ENCODE measurements at places on chromosomes 1 and 21. TPM values are rescaled to one million over a fixed set of nuclear protein-coding genes. Genes with fewer than 3 reads are reported as not detected.
A peak's percentile ranks its signal among the peaks of the same experiment; 100 is the strongest.

GRCh38 chr1:44467566-44467965, 62.5 kb downstream of the RNF220 start:
- DNase-seq, result no peak

DNA sequence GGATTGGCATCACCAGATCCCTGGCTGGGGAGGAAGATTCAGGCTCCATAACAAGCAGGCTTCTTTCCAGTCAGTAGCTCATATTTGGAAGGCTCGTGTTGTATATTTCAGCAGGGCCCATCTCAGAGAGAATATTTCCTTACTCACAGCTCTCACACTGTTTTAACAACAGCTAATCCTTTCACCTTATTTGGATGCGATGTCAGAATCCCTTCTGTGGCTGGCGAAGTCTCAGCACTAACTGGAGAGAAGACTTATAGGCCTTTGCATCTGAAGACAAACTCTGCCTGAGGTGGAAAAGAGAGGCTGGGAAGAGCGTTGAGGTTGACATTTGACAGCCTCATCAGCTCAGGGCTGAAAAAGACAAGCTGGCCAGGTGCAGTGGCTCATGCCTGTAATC, 47.2 kb upstream of the CAPZB start:
- no peak for DNase-seq

DNA sequence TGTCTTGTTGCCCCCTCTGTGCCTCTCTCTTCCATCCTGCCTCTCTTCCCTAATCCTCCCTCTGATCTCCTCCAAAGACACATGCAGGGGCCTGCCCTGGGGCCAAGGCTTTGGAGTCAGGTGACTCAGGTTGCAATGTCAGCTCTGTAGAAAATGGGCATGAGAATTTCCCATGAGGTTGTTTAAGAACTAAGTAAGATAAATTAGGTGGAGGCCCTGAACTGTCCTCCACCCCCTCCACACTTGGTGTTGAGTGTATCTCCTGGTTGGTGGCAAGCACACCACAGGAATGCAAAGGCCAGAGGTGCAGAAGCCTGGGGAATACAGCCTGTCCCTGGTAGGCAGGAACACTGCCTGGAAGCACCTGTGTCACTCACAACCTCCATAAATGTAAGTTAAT, 63.9 kb upstream of the GRIK3 start:
- DNase-seq, result no peak

DNA sequence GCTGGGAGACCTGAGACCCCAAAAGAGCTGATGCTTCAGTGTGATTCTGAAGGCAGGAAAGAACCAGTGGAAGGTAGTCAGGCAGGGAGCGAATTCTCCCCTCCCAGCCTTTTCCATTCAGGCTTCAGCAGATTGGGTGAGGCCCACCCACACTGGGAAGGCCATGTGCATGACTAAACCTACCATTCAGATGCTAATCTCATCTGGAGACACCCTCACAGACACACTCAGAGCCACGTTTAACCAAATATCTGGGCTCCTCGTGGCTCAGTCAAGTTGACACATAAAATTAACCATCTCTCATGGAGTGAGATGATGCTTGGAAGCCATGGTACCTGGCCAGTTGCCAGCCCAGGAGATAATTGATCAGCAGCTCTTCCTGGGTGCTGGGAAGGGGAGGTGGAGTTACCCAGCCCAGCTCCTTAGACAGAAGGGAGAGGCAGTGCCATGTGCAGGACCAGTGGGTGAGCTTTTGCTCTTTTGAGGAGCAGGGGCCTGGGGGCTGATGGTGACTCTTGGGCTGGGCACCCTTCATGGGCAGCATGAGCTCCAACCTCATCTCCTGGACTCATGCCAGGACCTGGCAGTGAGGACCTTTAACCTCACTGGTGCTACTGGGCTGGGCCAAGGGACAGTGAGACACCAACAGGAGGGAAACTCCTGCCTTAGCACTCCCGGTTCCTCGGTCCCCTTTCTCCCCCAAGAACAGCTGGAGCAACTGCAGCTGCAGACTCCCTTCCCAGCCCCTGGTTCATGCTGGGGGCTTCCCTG, 89.0 kb upstream of the ACTL8 start:
- DNase-seq, result no peak

- no peak for DNase-seq
Measured at GRCh38 chr1:912740-913301, 10.9 kb upstream of the SAMD11 start.

GRCh38 chr1:15618655-15619525, 1.6 kb downstream of the DDI2 start:
- no peak for DNase-seq

DNA sequence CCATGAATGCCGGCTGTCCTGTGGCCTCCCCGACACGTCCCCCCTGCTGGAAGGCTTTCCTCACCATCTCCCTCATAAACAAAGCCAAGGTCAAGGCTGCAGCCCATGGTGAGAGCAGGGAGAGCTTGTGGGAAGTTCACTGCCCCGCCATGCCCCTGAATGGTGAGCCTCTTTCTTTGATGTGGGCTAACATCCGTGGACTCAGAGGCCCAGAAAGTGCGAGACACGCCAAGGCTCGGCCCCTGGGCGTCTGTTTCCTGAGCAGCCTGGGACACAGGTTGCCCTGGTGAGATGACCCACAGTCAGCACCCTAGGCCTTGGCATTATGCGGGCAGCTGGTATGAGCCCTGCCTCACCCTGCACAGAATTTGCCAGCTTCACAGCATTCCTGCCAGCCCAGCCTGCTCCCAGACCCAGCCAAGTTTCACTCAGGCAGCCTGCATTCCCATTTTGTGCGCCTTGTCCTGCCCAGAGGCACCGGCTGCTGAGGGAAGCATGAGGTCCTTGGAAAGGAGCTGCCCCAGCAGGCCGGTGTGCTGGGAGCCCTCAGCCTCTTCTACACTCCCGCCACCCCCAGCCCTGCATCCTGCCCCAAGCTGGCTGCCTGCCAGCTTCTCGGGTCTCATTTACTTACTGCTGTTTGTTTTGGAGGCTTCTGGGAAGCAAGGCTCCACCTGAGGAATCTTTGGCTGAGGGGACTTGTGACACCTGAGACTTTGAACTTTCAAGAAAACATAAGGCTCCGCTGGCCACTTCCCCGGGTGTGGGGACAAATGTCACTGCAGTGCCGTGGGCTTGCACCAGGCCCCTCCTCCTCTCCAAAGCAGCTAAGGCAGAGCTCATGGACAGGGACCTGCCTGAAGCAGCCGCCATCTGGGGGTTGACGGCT, 31.9 kb downstream of the NEK2 start:
- DNase-seq, result peak; percentile 94

- DNase-seq, result no peak
Measured at GRCh38 chr1:54546651-54547401, 1.2 kb upstream of the ACOT11 start.

GRCh38 chr1:53396573-53397268, 62.5 kb upstream of the DMRTB1 start:
- DNase-seq, result no peak

GRCh38 chr21:25280061-25280460, 327.2 kb downstream of the MRPL39 start:
- no peak for DNase-seq

DNA sequence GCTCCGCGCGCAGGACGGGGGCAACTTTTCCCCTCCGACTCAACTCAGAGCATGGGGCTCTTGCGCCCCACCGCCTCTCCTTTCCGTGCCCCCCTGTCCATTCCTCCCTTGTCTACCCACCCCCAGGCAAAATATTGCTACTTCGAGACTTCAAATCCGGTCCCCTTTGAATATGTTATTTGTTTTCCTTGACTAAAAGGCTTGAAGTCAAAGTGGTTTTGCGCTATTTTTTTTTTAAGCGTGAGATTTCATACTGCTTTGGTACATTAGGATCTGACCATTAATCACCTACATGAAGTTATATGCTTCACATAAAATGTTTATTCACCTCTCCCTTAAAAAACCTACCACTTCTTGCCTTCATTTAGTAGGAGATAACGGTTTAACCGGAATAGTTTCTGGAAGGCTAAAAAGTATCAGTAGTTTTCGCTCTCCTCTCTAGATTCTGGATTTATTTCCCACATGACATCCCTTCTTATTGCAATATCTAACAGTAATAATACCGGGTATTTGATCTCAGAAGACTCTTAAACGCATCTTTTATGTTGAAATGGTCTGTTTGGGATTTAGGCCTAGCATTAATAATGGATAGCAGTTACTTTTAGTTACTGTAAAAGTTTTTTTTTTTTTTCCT, 1.6 kb downstream of the NFIA start:
- DNase-seq, result no peak

GRCh38 chr1:233912447-233912846, 8.0 kb downstream of the SLC35F3 start:
- no peak for DNase-seq

- no peak for DNase-seq
Measured at GRCh38 chr1:22860883-22861385, 111.7 kb downstream of the LACTBL1 start.

DNA sequence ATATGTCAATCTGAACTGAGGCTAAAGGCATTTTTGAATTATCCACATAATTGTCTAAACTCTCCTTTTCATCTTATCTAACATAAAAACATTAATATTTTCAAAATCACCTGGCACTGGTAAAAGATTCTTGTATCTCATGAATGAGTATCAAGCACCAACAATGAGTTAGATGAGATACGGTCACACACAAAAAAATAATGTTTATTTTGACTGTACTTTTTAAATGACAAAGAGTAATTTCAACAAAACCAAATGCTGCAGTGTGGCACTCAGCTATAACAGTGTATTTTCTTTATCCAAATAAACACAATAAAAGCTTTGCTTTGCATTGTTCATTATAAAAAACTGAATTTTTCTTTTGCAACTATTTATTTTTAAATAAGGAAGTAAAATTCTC, 59.5 kb downstream of the EIF4G3 start:
- no peak for DNase-seq

DNA sequence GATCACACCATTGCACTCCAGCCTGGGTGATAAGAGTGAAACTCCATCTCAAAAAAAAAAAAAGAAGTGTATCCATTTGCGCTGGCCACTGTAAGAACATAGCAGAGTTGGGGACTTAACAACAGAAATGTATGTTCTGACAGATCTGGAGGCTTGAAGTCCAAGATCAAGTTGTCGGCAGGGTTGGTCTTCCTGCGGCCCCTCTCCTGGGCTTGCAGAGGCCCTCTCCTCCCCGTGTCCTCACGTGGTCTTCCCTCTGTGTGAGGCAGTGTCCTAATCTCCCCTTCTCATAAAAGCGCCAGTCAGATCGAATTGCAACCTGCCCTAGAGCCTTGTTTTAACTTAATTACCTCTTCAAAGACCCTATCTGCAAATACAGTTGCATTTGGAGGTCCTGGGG, 52.6 kb downstream of the MT1HL1 start:
- DNase-seq, result no peak

- no peak for DNase-seq
Measured at GRCh38 chr1:185478877-185479276, 161.8 kb upstream of the IVNS1ABP start.

GRCh38 chr1:240423246-240423924, 188.6 kb downstream of the GREM2 start:
- no peak for DNase-seq

DNA sequence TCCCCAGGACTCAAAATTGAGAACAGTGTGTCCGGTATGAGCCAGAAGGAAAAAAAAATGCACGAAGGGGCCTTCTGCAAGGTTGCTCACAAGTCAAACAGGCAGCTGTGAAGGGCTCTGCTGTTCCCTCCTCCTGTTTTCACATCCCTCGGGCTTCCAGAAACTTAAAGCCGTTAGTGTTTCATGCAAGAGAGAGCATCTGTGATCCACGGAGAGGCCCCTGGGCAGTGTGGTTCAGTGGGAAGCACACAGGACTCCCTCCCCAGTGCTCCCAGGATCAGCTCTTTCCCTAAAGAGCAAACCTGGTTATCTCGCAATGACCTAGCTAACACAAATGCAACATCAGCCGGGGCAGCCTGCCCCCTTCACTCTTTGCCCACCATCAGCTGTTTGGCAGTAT, 2.9 kb upstream of the MATN1 start:
- DNase-seq, result no peak

DNA sequence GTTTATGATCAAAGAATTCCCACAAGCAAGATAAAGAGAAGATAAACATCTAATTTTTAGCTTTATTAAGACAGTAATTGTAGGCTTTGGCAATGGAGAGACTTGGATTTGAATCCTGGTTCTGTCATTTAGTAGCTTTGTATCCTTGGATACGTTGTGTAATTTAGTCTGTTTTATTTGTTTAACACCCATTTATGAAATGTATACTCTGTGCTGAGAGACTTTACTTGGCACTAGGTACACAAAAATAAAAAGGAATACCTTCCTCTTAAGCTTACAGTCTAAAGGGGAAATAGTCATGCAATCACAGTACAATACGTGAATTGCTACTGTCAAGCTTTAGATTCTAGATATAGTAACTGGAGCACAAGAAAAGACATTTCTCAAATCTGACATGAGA, 23.8 kb downstream of the ZMPSTE24 start:
- DNase-seq, result no peak

DNA sequence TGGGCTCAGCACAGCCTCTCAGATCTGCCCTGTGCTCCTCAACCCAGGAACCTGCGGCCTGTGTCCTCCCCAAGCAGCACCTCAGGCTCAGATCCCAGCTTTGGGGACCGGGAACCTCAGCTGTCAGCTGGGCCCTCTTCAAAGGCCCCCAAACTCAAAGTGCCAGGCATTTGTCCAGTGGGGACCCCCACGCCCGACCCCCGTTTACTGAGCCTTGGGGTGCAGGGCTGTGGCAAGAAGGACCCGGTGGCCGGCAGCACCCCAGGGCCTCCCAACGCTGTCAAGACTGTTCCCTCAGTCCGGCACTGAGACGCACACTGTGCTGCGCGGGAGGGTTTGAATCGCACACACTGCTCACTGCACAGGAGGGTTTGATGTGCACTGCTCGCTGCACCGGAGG, 35.0 kb downstream of the MORN1 start:
- no peak for DNase-seq

- DNase-seq, result peak; percentile 64
Measured at GRCh38 chr1:157156058-157156541, 17.9 kb upstream of the ETV3 start.

DNA sequence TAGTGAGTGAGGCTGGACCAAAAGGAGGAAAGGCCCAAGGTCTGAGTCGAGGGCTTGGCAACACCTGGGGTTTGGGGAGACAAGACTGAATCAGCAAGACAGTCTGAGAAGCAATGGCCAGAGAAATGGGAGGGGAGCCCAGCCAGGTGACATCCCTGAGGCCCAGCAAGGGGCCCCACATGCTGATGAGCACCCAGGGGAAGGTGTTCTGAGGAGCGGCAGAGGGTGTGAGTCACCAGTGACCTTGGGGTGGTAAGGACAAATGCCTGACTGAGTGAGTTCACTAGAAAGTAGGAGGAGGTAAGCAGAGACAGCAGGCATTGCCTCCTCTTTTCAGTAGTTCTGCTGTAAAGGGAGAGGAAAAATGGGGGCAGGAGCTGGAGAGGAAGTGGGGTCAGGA, 192.4 kb upstream of the GALNT2 start:
- DNase-seq, result peak; percentile 18

- DNase-seq, result no peak
Measured at GRCh38 chr1:217673387-217673786, 42.2 kb downstream of the SPATA17 start.

GRCh38 chr1:98496256-98496995, 165.1 kb upstream of the SNX7 start:
- DNase-seq, result peak; percentile 24

The GPR89A gene
- total RNA-seq, result 18.4 TPM

The CCDC27 gene
- total RNA-seq, result not detected

The C1orf226 gene
- total RNA-seq, result not detected

The HORMAD1 gene
- 0.95 TPM for total RNA-seq

The OVAAL gene
- total RNA-seq, result not detected

The CATSPER4 gene
- not detected for total RNA-seq

The ATP1A2 gene
- total RNA-seq, result not detected

The LRRC71 gene
- not detected for total RNA-seq

The UBL4B gene
- total RNA-seq, result not detected

The TMEM269 gene
- total RNA-seq, result 0.42 TPM

Data from MG63 (cell line).